ENCODE measurements at places on chromosomes 1 and 21.

- DNase-seq = no peak
These were observed 69.0 kb downstream of the PTGER3 start for GRCh38 chr1:70978623-70979022.

GRCh38 chr1:84382127-84382526, 16.2 kb upstream of the DNASE2B start:
- no peak for DNase-seq

- DNase-seq = no peak
These were observed 20.9 kb downstream of the SLC1A7 start for GRCh38 chr1:53121319-53122172.

DNA sequence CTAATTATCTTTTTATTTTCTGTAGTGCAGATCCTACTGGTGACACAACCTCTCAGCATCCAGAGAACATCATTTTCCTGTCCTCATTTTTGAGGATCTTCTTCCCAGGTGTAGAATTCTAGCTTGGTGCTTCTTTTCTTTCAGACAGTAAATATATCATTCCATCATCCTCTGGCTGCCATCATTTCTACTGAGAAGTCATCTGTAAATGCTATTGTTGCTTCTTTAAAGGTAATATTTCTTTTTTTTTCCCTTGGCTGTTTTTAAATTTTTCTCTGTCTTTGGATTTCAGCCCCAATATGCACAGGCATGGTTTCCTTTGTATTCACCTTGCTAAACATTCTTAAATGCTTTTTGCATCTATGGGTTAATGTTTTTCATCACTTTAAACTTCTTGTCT, 3.3 kb upstream of the KRTAP10-9 start:
- no peak for DNase-seq

DNA sequence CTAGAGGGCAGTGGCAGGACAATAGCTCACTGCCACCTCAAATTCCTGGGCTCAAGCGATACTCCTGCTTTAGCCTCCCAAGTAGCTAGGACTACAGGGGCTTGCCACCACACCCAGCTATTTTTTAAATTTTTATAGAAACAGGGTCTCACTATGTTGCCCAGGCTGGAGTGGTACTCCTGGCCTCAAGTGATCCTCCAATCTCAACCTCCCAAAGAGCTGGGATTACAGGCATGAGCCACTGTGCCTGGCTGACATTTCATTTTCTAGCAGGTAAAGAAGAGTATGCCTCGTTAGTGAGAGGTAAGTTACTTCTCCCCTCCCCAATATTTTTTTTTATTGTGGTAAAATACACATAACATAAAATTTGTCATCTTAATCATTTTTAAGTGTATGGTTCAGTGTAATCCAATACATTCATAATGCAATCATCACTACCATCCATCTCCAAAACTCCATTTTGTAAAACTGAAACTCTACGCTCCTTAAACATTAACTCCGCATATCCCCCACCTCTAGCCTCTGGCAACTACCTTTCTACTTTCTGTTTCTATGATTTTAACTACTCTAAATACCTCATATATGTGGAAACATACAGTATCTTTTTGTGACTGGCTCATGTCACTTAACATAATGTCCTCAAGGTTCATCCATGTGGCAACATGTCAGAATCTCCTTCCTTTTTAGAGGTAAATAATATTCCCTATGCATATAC, 22.4 kb downstream of the ZZZ3 start:
- DNase-seq = no peak

GRCh38 chr1:194846488-194846887, 1660.1 kb upstream of the B3GALT2 start:
- no peak for DNase-seq

DNA sequence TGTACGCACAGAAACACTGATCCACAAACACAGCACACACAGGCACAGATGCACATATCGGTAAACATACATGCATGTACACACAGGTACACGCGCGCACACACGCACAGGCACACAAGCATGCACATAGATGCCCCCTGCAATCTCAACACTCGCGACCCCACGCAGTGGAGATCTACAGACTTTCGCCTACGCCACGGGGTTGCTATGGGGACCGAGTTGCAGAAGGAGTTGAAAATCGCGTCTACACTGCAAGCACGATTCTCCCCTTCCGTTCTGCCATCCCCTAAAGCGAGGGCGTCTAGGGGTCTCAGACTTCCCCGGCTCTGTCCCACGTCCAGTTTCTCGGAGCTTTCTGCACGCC, 826 bp downstream of the TRIM17 start:
- DNase-seq = no peak

DNA sequence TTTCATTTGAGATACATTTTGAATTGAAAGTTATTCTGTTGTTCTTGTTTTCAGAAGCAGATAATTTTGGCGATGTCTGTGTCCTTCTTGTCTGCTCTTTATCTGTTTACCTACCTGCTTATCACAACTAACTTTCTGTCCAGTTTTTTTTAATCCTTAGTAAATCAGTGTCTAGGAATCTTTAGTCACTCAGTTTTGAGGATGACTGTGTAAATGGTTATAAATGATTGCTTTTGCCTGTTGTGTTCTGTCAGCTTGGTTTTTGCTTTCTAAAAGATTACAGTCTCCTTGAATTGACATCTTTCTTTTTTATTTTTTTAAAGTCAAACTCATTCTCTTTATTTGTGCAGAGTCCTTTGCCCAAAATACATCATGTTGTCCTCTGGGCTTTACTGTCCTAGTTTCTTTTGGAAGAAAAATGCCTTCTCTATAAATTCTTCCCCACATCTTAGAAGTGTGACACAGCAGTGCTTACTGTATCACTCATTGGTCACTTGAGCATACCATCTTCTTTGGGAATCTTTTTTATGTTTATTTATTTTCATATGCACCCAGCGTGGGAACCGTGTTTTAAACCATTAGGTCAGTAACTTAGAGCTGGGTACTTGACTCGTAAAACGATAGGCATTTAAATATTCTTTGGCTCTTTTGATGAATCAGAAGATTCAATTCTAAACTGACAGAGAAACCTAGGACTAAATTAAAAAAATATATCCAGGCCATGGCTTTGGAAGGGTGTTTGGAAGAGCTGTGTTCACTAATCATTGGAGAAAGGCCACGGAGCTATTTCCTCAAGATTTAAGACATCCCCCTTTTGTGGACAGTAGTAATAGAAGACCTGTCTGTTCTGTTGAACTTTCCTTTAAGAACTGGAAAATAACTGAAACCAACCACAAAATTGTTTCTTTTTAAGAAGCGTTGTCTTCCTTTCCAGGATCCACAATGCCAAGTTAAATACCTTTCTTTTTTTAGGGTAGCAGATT, 20.9 kb downstream of the LAMC1 start:
- DNase-seq = no peak

DNA sequence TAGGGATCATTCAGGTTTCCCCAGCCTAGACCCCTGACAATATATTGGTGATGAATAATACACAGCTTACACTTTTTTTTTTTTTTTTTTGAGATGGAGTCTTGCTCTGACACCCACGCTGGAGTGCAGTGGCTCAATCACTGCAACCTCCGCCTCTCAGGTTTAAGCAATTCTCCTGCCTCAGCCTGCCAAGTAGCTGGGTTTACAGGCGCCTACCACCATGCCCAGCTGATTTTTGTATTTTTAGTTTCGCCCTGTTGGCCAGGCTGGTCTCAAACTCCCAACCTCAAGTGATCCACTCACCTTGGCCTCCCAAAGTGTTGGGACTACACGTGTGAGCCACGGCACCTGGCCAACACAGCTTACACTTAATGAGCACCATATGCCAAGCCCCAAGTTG, 7.2 kb downstream of the VASH2 start:
- DNase-seq = no peak

- no peak for DNase-seq
These were observed 268.7 kb downstream of the PTGER3 start for GRCh38 chr1:70778934-70779333.

DNA sequence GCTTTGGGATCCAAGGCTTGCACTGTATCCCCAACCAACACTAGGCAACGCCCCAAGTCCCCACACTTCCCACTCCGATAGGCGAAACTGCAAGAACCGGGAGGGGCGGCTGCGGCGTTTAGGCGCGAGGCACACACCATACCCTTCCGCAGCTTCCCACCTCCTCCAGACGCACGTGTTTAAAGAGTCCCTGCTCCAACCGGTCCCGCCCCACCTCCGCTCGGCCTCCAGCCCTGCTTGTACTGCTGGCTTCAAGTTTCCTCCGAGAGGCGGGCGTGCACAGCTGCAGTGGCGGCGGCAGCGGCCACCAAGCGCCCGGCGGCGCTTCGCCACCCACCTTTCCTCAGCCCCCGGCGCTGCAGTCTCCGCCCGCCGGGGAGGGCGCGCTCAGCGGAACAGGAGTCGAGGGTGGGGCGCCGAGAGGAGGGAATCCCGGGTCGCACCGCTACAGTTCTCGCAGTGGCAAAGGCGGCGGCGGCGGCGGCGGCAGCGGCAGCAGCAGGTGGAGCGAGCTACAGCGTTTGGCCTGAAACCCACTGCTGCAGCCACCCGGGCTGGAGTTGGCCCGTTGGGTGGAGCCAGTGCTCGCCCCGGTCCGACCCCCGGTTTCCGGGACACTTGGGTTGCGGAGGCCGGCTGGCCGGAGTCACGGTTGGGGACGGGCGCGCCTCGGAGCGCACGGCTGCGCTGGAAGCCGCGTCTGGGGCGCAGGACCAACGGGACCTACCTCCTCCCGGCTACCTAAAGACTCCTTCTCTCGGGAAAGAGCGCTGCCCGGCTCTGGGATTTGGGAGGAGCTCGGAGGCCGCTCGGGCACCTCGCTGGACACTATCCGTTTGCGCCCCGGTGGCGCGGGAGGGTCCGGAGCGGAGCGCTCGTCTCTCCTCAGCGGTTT, at the start of gene CNIH3:
TSS of gene CNIH3 (plus strand) at position 457 of the 895 bp plus-strand sequence. CDS start 858 bp downstream, outside the sequence.
- DNase-seq = no peak

GRCh38 chr1:223707256-223708000, 4.9 kb upstream of the CAPN2 start:
- no peak for DNase-seq

DNA sequence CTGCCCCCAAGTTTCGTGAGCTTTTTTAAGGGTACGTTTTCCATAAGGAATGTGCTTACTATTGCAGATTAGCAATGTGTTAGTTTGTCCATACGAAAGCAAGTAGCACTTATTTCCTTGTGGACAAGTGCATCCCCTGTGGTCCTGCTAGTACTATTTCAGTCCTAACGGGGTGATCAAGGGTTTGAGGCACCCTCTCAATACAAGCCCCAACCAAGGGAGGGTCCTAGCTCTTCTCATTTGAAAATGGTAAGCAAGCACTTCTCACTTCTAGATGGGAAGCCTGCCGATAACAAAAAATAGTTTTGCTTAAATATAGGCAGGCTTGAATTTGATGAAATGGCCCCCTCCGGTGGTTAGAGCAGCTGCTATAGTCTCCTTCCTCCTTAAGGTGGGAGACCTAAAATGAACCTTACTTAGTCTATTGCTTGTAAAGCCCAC, 64.0 kb upstream of the HMCN1 start:
- no peak for DNase-seq

DNA sequence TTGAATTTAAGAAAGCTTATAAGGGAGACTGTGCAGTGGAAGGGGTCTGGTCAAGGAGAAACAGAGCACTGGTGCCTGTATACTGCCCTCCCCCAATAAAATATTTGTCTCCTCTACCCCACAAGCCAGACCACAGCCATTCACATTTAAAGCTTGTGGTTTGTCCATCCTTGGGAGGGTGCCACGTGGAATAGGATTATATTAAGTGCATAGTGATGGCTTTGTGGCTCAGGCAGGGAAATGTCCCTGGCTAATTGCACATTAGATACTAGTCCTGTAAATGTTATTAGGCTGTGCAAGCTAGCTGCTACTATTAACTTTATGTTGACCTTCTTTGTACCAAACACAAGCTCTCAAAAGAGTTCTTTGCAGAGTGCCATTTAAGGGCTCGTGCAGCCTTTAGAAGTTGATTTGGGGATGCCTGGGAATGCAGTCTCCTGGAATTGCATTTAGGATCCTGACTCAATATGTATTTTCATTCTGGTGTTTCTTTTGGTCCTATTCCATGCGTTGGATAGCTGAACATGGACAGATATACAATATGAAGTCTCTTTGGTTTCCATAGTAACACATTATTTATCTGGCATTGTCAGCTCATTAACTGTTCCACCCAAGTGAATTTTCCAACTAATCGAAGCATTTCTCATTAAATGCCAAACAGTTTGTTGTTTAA, 210.6 kb downstream of the ROR1 start:
- DNase-seq = no peak

- no peak for DNase-seq
These were observed 22.1 kb upstream of the IGSF21 start for GRCh38 chr1:18085387-18086074.

GRCh38 chr1:15299806-15300205, 52.8 kb downstream of the FHAD1 start:
- DNase-seq = no peak

DNA sequence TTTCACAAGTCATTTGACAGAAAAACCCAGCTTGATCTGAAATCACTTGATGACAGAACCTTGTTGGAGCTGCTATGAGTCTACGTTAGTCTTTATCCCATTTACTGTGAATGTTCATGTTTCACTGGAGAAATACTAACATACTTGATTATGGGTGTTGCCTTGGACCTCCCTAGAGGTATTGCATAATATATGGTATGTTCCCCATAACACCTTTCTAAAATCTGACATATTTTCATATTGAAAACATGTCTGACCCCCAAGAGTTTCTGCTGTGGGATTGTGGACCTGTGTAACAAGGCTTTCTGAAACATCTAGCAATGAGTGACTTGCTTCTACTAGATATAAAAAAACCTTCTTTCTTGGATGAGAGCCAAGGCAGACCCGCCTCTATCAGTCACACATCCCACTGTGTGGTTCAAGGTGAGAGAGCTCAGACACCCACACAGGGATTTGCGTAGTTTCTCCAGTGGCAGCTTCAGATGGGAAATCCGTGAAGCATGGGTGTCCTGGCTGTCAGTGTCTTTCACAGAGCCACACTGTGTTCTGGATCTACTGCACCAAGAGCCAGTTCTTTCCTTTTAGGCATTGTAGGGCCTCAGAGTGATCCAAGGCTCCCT, 4.6 kb downstream of the NENF start:
- DNase-seq = no peak

- DNase-seq = no peak
These were observed 73.4 kb downstream of the DTL start for GRCh38 chr1:212108981-212109380.

- DNase-seq = no peak
These were observed 70.3 kb downstream of the OLFML2B start for GRCh38 chr1:161953256-161953920.

DNA sequence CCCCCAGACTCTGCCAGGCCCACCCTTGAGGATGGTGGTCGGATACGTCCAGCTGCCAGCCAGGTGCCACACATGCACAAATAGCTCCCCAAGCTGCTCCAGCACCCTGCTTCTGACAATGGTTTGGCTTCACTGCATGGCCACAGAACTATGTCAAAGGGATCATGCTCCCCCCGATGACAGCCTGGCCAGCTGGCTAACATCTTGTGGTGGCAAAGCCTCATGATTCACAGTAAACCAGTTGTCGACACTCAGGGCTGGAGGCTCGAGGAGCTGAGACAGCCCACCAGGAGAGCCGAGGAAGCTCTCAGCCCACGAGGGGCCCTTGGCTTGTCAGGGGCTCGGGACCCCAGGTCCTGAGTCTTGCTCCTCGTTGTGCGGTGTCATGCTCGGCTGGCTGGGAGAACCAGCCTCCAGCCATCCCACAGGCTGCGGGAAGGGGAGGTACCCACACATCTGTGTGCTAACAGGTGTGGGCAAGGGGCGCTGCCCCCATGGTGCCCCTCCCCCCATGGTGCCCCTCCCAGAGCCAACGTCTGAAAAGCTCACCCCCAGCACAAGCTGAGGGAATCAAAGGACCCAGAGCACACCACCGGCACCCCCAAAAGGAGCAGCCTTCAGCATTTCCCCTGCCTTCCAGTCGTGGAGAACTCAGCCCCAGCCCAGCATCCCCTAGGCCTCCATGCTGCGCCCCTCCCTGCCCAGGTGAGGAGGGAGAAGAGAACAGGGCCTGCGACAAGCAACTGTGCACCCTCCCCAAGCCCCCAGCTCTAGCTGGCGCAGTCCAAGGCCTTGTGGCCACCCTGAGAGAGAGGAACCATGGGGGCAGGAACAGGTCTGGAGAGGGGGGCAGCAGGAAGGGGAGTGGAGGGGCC, 41.2 kb downstream of the KIF21B start:
- no peak for DNase-seq

Data from stimulated activated CD8-positive, alpha-beta memory T cell treated with anti-CD3 and anti-CD28 coated beads, Interleukin-2, amount 100 ng/mL, for 1 hour (primary cell).